ENCODE measurements at places on chromosomes 16 and 17. TPM values are rescaled to one million over a fixed set of nuclear protein-coding genes. Genes with fewer than 3 reads are reported as not detected.
A peak's percentile ranks its signal among the peaks of the same experiment; 100 is the strongest.

- no peak for DNase-seq
These were observed 142.3 kb downstream of the PMP22 start for GRCh38 chr17:15122857-15123256.

GRCh38 chr17:13597723-13598347 is 3.9 kb downstream of the HS3ST3A1 start:
- peak; percentile 46 for DNase-seq

DNA sequence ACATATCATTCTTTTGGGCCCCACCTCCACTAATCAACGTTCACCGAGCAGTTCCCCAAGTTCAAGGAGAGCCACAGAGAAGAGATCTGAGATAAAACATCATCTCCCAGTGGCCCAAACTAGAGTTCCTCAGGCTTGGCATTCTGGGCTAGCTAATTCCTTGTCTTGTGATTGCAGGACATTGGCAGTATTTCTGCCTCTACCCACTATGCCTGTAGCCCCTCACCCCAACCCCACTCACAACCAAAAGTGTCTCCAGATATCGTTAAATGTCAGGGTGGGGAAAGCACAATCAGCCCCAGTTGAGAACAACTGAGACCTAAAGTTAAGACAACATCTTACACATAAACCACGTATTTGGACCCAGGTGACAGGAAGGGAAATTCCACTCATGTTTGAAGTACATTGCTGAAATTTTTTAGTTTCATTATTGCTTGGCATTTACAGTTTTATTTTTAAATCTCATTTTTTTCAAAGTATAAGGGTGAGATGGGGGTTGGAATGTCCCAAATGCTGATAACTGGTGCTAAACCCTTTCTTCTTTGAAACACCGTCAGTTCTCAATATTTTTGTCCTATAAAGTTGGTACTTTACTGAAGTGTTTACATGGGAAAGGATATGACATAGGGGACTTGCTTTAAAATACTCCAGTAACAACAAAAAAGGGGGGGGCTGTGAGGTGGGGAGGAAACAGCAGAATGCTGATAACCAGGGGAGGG is 13.6 kb downstream of the ZC3H7A start:
- DNase-seq: peak; percentile 65

DNA sequence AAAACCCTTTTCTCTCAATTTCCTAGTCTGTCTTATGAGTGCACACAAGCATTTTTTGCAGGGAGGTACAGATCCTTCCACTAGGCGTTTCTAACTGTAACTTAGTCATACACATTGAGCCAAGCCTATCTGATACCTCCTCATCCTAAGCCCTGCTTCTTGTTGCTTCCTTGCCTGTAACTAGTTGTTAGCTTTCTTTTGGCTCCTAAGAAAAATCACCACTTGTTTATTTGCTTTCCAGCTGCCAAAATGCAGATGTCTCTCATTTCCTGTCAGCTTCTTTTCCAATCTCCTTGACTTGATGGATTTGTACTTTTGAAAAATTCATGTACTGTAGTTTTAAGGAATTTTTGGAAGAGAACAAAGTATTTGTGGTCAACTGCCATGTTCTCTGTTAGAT is 73.7 kb downstream of the TNRC6C start:
- DNase-seq: no peak

- DNase-seq: no peak
These were observed 308.1 kb upstream of the ZFHX3 start for GRCh38 chr16:73355981-73356380.

The TSPAN10 gene
- 0.35 TPM for total RNA-seq

The ACAP1 gene
- 375 TPM for total RNA-seq

The ITGAX gene
- total RNA-seq: 6.6 TPM

The ZC3H7A gene
- 95.1 TPM for total RNA-seq

The AIPL1 gene
- total RNA-seq: not detected

The DBNDD1 gene
- 1.2 TPM for total RNA-seq
